ENCODE measurements at places on chromosomes 16 and 17. TPM values are rescaled to one million over a fixed set of nuclear protein-coding genes. Genes with fewer than 3 reads are reported as not detected.
A peak's percentile ranks its signal among the peaks of the same experiment; 100 is the strongest.

DNA sequence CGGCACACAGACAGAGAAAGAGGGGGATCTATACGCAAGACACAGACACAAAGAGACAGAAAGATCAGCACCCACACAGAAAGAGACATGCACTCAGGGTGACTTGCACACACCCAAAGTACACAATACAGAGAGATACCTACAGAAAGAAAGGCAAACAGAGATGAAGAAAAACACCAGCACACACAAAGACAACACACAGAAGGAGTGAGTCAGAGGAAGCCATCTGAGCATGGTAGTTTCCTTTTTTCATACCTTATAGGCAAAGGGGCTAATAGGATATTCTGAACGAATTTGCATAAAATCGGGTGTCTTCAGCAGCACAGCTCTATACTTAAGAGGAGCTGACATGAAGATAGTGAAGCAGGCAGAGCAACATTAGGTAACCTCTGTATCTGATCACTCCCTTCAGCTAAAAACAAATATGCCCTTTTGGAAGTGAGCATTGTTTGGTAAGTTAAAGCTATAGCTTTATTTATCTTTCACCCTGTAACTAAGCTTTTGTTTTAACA is 198.6 kb downstream of the AATF start:
- no peak overlapping the region for H3K4me3 ChIP-seq
- H3K27ac ChIP-seq: peak overlapping the region; percentile 58
- H3K27me3 ChIP-seq: no peaks in the 10 kb centered on the region
- peaks cover 15% of the 10 kb centered on the region for H3K4me1 ChIP-seq
- DNase-seq: no peak

DNA sequence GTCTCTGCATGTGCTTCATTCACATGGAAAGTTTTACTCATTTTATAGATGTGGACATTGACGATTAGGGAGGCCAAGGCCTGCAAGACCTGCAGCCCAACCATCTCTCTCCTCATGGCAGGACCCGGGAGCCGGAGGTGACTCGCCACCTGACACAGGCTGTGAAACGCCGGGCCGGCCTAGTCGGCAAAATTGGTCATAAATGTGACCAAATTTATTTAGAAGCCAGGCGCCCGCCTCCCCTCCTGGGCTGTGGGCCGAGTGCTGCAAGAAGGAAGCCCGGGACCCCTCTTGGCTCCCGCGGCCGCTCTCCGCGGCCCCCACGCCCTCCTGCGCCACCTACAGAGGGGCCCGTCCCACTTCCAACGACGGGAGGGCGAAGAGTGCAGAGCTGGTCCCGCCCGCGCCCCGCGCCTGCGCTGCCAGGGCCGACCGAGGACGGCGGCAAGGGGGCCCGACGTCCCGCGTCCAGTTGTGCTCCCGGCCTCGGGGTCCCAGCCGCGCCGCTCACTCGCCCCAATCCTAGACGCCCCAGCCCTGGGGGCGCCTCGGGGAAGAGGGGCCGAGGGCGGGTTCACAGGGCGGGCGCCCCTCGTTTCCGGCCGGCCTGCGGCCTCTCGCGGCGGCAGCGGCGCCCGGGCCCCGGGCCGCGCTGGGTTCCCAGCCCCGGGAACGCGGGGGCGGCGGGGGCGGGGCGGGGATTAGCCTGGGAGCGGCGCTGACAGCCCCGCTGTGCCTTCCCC is 47.5 kb downstream of the WNT3 start:
- H3K27me3 ChIP-seq: peaks cover 48% of the 10 kb centered on the region
- DNase-seq: no peak
- peaks cover 2% of the 10 kb centered on the region for H3K4me1 ChIP-seq

DNA sequence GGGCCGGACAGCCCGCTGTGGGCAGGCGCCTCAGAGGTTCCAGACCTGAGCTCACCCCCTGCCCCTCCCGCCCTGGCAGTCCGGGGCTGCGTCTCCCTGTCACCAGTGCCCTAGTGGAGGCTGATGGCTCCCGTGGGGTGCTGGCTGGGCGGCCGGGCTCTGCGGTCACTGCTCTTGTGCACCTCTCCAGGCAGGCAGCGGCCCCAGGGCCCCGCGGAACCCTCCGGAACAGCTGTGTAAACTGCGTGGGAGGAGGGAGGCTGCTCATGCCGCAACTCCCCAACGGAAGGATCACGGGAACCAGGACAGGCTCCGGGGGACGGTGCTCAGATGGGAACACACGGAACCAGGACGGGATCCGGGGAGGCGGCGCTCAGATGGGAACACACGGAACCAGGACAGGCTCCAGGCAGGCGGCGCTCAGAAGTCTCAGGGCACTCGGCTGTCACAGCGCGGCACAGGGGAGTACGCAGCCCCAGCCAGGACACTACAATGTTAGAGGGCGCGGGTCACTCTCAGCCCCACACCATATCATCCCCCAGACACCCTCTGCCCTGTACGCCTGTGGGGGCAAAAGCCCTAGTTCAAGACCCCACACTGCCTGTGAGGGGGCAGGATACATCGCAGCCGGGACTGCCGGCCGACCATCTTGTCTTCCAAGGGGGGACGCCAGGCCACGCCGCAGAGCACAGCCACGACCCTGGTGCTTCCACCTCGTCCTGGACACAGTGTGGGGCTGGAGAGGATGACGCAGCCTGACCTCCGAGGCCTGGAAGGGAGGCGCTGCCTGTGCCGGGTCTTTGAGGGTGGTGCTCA is 74.0 kb upstream of the GNG13 start:
- H3K27me3 ChIP-seq: no peaks in the 10 kb centered on the region
- no peak overlapping the region for H3K4me3 ChIP-seq
- no peak overlapping the region for H3K27ac ChIP-seq

DNA sequence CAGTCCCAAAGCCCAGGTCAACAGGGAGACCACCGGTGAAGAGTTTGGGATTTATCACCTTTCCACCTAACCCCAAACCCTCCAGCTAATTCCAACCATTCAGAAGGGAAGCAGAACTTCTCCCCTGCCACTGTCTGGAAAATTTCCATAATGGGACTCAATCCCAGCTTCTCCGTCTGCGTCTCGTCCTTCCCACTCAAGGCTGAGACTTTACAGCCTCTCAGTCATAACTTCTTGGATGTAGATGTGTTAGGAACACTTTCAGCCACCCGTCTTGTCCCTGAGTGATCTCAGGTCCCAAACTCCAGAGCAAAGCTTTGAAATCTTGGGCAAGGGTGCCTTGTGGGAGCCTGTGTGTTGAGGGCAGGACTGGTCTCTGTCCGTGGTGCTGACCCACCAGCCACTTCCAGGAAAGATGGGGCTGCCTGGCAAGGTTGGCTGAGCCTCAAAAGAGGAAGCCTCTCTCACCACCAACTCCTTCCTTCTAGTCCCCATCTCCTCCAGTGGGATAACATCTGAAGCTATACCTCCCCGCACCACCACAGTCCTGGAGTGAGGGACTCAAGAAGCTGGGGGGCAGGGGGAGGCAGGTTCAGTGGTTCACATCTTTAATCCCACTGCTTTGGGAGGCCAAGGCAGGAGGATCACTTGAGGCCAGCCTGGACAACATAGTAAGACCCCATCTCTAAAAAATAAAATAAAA is 9.3 kb downstream of the GAS2L2 start:
- H3K4me1 ChIP-seq: peaks cover 7% of the 10 kb centered on the region
- peaks cover 38% of the 10 kb centered on the region for H3K27me3 ChIP-seq
- DNase-seq: no peak
- H3K27ac ChIP-seq: no peak overlapping the region
- H3K4me3 ChIP-seq: no peak overlapping the region
- H3K36me3 ChIP-seq: no peaks in the 10 kb centered on the region

- H3K4me3 ChIP-seq: no peak overlapping the region
- peaks cover 37% of the 10 kb centered on the region for H3K27me3 ChIP-seq
- H3K4me1 ChIP-seq: peaks cover 9% of the 10 kb centered on the region
Measured at GRCh38 chr17:1273492-1274244, 3.4 kb downstream of the BHLHA9 start.

CLDN9 gene
- 0.11 TPM for total RNA-seq

PRSS22 gene
- not detected for total RNA-seq

ZNF174 gene
- 11.1 TPM for total RNA-seq
